Breast epithelium (tissue), 4 donors: ENCODE measurements at places on chromosomes 7 and 10.

DNA sequence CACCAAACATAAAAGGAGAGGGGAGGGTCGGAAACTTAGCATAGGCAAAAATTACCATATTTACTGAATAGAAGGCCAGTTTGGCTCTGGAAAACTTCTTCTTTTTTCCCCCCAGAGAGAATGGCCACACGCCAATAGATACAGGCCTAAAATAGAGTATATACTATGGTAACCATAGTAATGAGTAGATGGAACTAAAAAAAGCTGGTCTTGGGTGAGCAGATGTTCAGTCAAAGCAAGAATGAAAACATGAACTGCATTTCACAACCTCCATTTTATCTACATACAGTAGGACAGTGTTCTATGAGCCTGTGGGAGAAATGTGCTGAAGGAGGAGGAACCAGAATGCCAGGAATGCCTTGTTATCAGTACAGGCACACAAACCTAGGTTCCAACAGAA is 141.7 kb upstream of the SEMA3A start:
- no peaks in the 10 kb centered on the region for H3K27me3 ChIP-seq
- no peaks in the 10 kb centered on the region for H3K36me3 ChIP-seq
- H3K4me3 ChIP-seq, result no peak overlapping the region
- no peaks in the 10 kb centered on the region for H3K4me1 ChIP-seq

DNA sequence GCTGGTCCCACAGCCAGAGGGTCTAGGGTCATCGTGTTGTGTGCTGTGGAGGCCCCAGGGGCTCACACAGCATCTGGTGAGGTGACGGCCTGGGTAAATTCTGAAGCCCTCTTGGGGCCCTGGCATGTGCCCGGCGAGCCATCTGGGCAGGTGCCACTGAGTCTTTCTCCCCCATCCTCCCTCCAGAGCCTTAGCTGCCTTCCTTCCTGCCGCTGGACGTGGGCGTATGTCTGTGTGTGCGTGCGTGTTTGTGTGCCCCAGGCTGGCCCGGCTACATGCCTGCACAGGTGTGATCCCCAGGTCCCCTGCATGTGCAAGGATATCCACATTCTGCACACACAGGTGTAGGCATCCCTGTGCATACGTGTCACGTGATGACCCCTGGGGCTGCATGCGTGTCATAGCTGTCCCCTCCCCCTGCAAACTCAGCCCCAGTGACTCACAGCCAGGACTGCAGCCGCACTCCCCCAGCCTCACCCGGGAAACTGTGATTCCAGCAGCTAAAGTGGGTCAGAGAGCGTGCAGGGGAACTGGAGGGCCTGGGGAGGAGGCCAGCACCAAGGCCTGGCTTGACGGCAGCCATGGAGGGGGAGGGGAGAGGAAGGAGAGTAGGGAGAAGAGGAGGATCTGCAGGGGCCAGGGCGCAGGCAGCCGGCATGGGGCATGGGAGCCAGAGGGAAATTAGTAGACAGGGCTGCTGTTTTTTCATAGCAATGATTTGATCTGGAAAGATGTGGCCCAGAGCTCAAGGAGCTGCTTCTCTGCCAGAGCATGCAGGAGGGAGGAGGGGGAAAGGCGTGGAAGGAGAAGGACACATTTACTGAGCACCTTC is 46.4 kb downstream of the ELFN1 start:
- no peak for DNase-seq
- H3K27me3 ChIP-seq, result peaks cover 11% of the 10 kb centered on the region
- H3K36me3 ChIP-seq, result no peaks in the 10 kb centered on the region
- H3K4me3 ChIP-seq, result no peak overlapping the region
- no peaks in the 10 kb centered on the region for H3K4me1 ChIP-seq

DNA sequence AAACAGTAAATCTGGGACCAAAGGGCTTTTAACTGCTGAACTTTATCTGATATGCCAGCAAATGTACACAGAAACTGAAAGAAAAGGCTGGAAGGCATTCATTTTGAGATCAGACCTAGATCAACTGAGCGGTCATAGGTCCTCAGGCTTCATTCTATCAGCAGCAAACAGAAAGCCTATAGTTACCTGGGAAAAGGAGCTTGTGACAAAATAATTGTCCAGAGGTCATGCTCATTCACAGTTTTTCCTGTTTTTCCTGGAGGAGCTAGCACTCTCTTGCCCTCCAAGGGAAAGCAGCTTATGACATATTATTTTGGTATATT is 320.2 kb downstream of the AHR start:
- no peaks in the 10 kb centered on the region for H3K36me3 ChIP-seq
- DNase-seq, result no peak
- H3K27me3 ChIP-seq, result no peaks in the 10 kb centered on the region

DNA sequence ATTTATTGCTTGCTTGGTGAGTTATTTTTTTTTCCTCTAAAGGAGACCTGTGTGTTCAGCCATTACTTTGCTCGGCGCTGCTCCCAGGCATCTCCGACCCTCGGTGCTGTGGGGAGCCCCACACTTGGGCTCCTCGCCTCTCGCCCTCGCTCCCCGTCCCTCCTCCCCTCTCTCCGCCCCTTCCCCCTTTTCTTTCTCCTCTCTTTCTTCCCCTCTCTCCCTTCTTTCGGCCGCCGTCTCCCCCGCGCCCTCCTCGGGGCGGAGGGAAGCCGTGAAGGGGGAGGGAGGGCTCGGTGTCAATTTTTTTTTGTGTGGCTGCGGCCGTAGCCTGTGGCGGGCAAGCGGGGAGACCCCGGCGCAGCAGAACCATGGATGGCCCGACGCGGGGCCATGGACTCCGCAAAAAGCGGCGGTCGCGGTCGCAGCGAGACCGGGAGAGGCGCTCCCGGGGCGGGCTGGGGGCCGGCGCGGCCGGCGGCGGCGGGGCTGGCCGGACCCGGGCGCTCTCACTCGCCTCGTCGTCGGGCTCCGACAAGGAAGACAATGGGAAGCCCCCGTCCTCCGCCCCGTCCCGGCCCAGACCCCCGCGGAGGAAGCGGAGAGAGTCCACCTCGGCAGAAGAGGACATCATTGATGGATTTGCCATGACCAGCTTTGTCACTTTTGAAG is 1.1 kb downstream of the AUTS2 start:
- H3K27me3 ChIP-seq, result no peaks in the 10 kb centered on the region
- H3K36me3 ChIP-seq, result no peaks in the 10 kb centered on the region
- H3K4me3 ChIP-seq, result peak overlapping the region; percentile 75
- H3K4me1 ChIP-seq, result no peaks in the 10 kb centered on the region
- peak overlapping the region; percentile 93 for H3K27ac ChIP-seq

GRCh38 chr10:9038146-9038714 is 983.7 kb downstream of the GATA3 start:
- H3K27me3 ChIP-seq, result no peaks in the 10 kb centered on the region
- H3K36me3 ChIP-seq, result no peaks in the 10 kb centered on the region
- peak overlapping the region; percentile 20 for H3K27ac ChIP-seq
- H3K4me3 ChIP-seq, result no peak overlapping the region
- no peaks in the 10 kb centered on the region for H3K4me1 ChIP-seq
